AG08396 (cell line): ENCODE measurements at places on chromosomes 1 and 21.

- DNase-seq, result no peak
These were observed 123.1 kb downstream of the AKT3 start for GRCh38 chr1:243726806-243727502.

- no peak for DNase-seq
These were observed 11.4 kb upstream of the RGS16 start for GRCh38 chr1:182615468-182616129.

DNA sequence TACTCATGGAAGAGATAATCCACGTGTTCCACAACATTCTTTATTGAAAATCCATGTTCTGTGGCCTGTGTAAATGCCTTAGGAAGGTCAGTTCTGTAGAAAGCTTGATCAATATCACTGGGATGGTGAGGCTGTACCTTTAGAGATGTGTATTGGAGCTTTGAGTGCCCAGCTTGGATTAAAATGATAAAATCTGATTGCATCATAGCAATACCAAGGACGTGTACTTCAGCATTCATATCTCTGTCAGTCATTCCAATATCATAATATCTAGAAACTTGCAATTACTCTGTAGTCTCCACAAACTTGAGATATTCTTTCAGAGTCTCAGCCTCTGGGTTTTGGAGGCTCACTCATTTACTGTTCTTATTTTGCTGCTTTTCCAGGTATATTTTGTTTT lies 31.6 kb downstream of the IFI44 start:
- no peak for DNase-seq

DNA sequence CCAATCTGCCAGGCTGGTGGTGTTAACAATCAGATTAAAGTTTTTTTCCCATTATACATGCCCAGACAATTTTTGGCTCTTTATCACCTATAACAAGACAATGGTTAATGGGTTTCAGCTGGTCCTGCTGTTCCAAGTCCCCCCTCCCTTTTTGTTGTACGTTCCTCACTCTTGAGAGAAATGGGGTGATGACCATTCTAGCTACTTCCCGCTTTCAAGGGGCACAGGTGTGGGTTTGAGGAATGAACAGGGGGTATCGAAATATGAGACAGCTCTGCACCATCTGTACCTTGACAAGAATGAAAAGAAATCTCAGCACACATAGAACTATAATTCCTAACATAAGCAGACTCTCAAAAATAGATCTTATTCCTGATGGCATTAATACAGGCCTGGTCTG lies 326.8 kb downstream of the PTPRU start:
- DNase-seq, result no peak

GRCh38 chr1:216310776-216311175 lies 112.5 kb downstream of the USH2A start:
- DNase-seq, result peak; percentile 3

DNA sequence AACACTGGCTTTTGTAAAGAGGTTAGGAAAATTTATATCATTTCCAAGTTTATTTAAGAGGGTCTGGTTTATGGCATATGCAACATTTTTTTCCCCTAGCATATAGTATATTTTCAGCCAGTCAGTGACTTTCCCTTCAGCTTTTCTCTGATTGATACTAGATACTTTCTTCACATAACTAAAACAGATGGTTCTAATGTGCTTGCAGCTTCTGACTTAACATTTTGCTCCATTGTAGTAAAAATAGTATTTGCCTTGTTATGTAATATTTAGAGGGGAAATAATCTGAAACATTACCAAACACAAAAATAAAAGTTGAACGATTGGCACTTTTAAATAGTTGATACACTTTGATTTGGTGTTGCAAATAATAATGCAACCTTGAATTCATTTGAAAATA lies 191.7 kb downstream of the GPR52 start:
- no peak for DNase-seq

- DNase-seq, result no peak
These were observed 173.5 kb upstream of the LMO4 start for GRCh38 chr1:87155170-87155569.

DNA sequence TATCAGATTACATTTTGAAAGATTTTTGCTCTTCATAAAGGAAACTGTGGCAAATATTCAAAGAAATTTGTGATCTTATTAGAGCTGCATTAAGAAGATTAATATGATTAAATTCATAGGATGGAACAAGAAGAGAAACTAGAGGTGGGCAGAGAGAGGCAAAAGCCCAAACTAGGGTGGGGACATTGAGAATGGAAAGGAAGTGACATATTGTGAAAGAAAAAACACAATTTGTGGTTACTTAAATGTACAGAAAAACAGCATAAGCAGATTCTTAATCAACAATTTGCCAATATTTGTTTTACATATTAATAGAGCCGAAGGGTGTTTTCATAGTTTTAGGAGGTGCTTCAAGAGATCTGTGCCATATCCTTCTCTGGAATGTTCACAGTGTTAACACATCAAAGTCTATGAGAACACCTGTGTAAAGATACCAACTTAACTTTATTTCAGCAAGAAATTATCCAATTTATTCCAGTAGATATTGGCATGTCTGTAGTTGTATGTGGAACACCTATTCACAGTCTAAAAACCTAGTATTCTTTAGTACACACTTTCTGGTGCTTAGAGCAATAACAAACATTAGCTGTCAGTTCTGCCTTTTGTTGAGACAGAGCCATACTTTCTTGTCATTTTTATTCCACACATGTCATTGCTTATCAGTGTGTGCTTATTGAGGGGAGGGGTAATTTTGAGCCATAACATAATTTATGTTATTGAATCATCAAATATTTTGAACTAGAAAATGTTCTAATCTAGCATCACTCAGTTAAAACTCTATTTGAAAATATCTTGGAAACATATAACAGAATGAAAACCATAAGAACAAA lies 401.5 kb downstream of the PTPRC start:
- no peak for DNase-seq

DNA sequence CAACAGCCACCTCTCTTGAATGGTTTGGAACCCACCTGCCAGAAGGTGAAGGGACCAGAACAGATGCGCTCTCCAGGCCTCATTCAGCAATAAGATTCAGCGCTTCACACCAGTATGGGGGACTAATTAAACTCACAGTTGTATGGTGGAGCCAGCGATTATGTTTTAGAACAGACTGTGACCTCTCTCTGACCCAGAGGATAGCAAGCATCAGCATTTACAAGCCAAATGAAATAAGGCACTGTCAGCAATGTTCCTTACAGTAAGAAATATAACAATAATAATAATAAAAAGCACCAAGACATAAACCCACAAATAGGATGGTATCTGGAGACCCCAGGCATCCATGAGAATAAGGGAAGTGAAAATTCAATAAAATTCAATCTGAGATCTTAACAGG lies 6.9 kb upstream of the CDC42BPA start:
- no peak for DNase-seq

DNA sequence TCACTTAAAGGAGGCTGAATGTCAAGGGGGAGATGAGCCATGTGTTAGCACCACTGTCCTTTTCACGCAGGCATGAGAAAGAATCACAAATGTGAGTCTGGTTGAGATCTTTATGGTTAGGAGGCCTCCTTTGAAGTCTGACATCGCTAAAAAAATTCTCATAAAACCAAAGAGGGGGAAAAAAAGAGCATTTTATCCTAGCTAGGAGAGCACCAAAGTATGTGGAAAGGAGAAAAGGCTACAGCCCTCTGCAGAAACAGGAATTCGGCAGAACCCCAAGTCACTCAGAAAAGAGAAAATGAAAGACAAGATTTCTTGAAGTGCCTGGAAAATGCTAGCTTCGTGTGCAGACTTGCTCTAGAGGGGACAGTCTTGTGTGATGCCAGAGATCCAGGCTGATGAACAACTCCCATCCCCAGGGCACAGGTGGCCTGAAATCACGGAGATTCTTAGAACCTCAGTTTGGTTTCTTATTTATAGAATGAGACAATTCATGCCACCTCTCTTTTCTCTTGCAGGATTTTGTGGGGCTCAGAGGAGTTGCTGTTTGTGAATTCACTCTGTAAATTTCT lies 61.5 kb downstream of the RUNX1 start:
- no peak for DNase-seq

- DNase-seq, result no peak
These were observed 11.8 kb upstream of the SRM start for GRCh38 chr1:11071463-11072215.

GRCh38 chr21:45190013-45190412 lies 97.7 kb downstream of the POFUT2 start:
- no peak for DNase-seq

GRCh38 chr1:160238408-160238807 lies 23.9 kb downstream of the DCAF8 start:
- no peak for DNase-seq

DNA sequence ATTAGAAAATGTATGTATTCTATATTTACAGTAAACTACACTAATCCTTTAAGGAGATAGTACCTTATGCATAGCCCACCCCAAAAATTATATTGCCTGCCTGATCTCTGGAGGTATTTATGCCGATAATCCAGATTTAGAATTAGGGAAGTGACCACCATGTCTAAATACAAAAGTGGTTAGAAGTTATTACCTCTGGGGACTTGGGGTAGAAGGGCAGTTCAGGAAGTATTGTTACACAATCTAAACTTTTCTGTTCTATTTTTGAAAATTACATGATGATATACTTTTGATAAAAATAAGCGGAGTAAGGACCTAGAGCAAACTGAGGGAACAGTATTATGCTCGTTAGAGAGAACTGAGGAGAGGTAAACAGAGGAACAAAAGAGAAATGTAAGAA lies 90.5 kb upstream of the ZP4 start:
- DNase-seq, result no peak

GRCh38 chr1:209809611-209810010 lies 3.7 kb upstream of the IRF6 start:
- no peak for DNase-seq

DNA sequence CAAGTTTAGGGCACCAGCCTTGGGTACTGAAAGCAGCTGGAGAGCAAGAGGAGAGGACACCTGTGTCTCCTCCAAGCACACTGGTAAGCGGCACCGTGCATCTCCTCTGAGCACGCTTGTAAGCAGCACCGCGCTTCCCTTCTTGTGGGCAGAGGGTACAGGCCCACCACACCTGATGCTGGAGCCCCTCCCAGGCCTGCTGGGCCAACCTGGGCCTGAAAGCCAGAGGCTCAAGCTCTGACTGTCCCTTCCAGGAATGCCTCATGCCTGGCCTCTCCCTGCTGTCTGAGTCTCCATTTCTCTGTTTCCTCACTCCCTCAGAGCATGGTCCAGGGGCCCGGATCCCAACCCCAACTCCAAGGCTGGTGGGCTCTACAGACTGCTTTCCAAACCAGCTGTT lies 25.9 kb downstream of the DMBX1 start:
- DNase-seq, result no peak

DNA sequence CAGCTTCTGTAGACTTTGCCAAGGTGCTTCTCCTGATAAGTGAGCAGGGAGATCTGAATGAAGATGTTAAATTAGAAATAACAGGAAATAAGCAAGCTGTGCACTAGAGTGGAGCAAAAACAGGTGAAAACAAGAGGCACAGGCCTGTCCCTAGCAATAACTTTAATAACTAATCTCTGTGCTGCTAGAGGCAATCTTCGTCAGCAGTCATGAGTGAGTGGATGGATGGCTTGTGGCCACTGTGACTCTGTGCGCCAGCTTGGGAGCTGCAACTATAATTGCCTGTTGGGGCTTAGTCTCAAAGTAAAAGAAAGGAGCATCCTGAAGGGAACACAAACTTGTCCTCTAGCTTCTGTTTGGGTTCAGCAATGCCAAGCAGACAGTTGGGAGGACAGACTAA lies 240.3 kb downstream of the HHIPL2 start:
- no peak for DNase-seq

- DNase-seq, result peak; percentile 56
These were observed at the start of gene PDE9A for GRCh38 chr21:42653231-42654061. Gene PDE9A, plus strand, starts transcription at chr21:42653621. Its CDS starts 194 bp downstream, at chr21:42653815.

- DNase-seq, result no peak
These were observed 42.1 kb downstream of the TFF3 start for GRCh38 chr21:42272984-42273600.

- peak; percentile 8 for DNase-seq
These were observed 245.9 kb downstream of the DISC1 start for GRCh38 chr1:231872461-231872910.

- no peak for DNase-seq
These were observed 34.7 kb downstream of the SH3BP5L start for GRCh38 chr1:248791010-248791409.

GRCh38 chr1:113855630-113856400 lies 15.7 kb downstream of the PTPN22 start:
- no peak for DNase-seq
